ENCODE measurements at places on chromosomes 2 and 18.

GRCh38 chr2:135490376-135490775, 40.6 kb downstream of the ZRANB3 start:
- no peak for DNase-seq

- DNase-seq: no peak
Measured at GRCh38 chr2:188983427-188984064, 9.4 kb downstream of the COL3A1 start.

DNA sequence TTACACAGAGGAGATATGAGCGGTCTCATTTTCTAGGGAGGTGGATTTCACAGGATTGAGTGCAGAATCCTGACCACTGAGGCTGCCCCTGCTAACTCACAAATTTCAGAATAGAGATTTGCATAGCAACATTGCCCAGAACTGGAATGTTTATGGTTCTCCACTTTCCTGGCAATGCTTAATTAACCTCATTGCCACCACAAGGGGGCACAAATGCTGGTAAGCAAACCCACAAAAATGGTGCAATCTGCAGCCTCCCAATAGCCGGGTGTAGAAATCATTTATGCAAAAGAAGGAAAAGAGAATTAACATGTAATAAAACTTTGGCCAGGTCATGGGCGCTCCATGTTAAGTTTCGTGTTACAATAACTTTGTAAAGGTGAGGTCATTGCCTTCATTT, 112.4 kb downstream of the CYRIA start:
- peak; percentile 2 for DNase-seq

GRCh38 chr2:123438675-123439074, 586.4 kb upstream of the CNTNAP5 start:
- no peak for DNase-seq

DNA sequence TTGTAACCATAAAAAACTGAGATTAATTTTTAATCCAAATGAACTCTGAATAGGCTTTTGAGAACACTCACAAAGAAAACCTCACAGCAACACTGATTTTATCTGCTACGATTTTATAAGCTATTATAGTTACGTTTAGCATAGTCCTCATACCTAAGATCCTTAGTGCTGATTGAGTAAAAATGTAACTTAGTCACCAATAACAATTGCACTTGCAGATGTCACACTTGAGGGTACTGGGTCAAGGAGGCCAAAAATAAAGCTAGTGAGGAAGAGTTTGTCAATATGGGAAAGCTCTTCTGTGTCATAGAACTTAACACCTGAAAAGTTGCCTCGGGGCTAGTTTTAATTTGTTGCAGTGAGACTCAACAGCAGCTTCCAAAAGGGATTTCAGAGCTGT, 706.5 kb upstream of the FAM98A start:
- no peak for DNase-seq

DNA sequence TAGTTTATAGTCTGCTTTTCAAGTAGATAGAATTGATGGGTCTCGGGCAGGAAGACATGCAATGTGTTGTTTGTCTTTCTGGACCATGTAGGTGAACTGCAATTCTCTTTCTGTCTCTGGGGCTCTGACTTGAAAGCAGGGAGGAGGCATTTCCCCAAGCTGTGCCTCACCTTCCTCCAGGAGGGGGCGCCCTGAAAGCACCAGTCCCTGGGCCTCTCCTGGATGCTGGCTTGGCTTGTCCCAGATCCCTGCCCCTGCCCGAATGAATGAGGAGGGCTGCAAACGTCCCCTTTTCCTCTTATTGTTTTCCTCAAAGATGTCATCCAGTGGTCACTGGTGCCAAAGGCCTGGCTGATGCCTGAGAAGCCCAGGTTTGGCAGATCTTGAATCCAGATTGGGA, 270.6 kb downstream of the CELF4 start:
- no peak for DNase-seq

- no peak for DNase-seq
Measured at GRCh38 chr2:151916632-151917031, 88.4 kb upstream of the ARL5A start.

- no peak for DNase-seq
Measured at GRCh38 chr2:37355735-37356134, 11.3 kb downstream of the QPCT start.

- no peak for DNase-seq
Measured at GRCh38 chr2:205212357-205212756, 469.9 kb upstream of the NRP2 start.
